ENCODE measurements at places on chromosomes 2 and 18.

GRCh38 chr2:100256849-100257248 is 65.5 kb downstream of the LONRF2 start:
- no peak for DNase-seq

DNA sequence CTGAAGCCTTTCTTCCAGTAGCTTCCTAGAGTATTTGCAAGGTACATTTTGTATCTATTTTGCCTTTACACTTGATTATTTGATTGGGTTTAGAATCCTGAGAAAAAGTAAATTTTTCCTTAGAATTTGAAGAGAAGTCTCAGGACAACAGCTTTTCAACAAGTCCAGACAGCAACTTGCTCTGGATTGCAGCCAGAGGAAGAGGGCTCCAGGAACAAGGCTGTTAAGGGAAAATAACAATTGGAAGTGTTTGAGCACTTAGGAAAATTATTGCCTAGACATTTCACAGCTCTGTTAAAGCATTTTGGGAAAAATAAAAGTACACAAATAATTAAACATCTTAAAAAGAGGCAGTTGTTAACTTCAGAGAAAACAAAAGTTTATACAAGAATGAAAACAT is 58.3 kb upstream of the RAPGEF4 start:
- DNase-seq, result no peak

DNA sequence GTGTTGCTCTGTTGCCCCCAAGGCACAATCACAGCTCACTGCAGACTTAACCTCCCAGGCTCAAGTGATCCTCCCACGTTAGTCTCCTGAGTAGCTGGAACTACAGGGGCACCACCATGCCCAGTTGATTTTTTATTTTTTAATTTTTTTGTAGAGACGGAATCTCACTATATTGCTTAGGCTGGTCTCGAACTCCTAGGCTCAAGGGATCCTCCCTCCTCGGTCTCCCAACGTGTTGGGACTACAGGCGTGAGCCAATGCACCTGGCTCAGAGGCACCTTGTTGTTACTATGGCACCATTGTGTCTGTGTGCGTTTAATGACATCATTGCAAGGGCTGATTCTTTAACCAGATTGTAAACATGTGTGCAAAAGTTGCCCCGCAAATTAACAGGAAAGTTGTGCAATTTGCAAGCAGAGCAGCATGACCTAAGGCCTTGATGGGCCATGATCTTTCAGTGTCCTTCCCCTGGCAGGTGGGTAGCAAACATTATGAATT is 22.6 kb downstream of the TCF23 start:
- no peak for DNase-seq

GRCh38 chr2:148049284-148049683 is 28.4 kb downstream of the MBD5 start:
- no peak for DNase-seq

GRCh38 chr2:28906376-28906775 is 11.9 kb downstream of the WDR43 start:
- no peak for DNase-seq

DNA sequence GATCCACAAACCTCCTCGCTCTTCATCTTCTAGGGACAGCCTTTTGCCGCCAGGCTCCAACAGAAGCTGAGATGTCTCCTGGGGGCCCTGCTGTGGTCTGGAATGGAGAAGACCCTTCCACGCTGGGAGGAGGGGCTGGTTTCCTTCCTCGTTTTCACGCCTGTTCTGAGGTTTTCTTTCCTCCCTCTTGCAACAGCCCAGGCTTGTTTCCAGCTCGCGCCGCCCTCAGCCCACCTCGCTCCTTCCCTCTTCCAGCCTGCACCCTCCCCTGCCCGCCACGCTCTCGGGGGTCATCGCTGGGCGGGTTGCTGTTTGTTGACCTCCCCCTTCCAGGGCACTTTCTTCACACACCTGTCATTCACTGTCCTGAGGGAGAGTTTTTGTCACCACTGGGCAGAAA is 55.4 kb downstream of the VAPA start:
- no peak for DNase-seq

GRCh38 chr2:240576036-240576435 is 7.8 kb downstream of the RNPEPL1 start:
- DNase-seq, result no peak

DNA sequence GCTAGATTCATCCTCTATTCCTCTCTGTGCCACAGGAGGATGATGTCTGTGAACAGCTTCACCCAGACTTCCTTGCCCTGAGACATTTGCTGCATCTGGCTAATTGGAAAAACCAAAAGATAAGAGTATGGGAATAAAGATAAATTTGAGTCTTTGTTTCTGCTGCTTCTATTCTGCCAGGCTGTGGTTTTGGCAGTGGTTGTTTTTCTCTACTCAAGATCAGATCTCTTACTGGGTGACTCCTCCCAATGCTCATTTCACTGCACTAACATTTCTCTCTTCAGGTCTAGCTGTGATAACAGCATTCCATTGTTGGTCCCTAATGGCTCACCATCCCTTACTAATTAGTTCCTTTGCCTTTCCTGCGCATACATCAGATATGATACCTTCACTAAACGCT is 89.5 kb downstream of the CALCRL start:
- DNase-seq, result no peak

- DNase-seq, result no peak
These were observed 4.4 kb downstream of the SESTD1 start for GRCh38 chr2:179260224-179260623.

GRCh38 chr2:206275312-206276055 is 1.0 kb downstream of the ZDBF2 start:
- peak; percentile 20 for DNase-seq
